Naive thymus-derived CD8-positive, alpha-beta T cell (primary cell): ENCODE measurements at places on chromosomes 12 and 14.

DNA sequence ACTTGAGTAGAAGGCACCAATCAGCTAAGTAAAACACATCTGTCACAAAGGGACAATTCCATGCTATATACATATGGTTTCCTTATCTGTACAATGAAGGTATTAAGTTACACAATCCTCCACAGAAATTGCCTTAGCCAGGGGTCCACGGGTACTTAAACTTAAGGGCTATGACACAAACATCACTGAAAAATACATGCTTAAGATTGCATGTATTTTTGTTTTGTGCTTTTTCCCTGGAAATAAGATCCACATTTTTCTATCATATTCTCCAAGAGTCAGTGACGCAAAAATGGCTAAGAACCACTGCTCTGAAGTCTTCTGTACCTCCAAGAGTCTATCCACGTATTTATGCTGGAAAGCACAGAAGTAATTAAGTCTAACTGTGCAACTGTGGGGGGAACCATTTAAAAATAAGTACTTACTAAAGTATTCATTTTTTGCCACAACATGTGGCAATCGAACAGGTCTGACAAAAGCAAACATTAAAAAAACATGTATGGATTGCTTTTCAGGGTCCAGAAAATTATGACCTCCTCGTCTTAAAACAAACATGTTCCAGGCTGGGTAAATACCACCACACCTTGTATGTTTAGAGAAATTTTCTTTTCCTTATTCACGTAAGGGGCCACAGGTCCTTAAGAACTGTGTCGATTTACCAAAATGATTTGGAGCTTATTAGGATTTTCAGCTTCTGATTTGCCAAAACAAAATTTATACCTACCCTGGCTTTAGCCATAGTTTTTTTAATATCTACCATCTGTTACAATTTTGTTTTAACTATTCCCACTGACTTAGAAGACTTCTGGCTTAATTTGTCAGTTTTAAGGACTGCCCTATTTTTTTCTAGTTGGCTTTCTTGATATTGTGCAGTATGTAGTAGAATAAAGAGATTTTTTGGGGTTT is 2.8 kb downstream of the SLC38A2 start:
- no peak for DNase-seq

DNA sequence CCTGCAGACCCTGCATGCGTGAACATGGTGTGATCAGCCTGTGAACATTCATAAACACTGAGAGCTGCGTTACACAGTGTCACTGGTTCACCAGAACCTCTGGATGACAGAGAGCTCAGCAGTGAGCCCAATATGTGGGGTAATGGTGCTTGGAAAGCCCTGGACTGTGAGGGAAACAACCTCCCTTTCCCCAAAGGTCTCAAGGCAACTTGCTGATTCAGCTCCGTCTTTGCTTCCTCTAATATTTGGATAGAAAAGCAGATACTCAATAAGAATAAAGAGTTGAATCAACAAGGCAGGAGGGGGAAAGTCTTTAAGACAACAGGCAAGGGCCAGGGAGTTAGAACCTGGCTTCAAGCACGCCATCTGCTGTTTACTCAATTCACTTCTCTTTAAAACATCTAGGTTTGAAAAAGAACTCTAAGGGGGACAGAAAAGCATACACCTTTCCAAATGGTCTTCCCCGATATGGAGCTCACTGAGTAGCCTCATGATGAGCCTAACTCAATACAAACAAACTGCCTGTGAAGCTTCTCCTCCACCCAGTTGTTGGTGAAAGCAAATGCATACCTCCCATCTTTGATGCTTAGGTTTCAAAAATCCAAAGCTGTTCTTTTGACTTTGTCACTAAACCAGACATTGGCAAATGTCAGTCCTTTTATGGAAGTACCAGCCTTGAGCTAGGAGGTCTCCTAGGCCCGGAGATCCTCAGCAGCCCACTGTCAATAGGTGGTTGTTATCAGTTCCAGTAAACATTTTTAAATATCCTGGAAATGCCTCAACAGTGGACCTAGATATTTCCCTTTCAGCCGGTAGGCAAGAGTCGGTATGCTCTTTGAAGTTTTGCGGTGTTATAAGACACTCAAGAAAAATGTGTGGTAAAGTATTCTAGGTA is 76.1 kb downstream of the SAMD4A start:
- peak; percentile 27 for DNase-seq

GRCh38 chr12:69068448-69068847 is 135.5 kb upstream of the CPM start:
- no peak for DNase-seq

DNA sequence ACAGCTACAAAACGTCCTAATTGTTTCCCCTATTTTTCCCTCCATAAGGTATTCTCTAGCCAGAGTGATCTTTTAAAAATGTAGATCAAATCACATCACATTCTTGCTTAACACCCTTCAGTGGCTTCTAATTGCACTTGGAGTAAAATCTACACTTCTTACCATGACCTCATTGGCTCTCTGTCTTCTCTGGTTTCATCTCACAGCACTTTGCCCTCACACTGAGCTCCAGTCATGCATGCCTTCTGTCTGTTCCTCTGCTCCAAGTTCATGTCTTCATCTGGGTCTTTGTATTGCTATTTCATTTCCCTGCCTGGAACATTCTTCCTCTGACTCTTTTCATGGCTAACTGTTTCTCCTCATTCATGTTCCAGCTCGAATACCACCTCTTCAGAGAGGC is 220.4 kb upstream of the GARIN6 start:
- DNase-seq: no peak

DNA sequence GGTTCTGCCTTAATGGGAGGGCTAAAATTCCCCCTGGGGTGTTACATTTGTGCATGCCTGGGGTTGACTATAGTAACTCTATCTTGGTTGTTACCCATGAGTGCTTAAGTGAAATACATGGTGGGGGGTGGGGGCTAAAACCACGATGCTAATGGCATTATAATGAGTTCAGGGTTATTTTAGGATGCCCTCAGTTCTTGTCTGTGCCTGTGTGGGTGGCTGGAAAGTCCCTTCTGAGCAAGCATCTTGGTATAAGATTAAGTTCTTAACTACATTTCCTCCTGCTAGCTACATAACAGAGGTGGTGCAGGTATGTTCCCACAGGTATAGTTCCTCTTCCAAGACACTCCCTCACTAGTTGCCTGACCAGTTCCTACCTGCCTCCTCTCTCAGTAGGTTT is 822.3 kb downstream of the LRFN5 start:
- no peak for DNase-seq

GRCh38 chr14:62185078-62185477 is 422.9 kb downstream of the SNAPC1 start:
- DNase-seq: no peak

DNA sequence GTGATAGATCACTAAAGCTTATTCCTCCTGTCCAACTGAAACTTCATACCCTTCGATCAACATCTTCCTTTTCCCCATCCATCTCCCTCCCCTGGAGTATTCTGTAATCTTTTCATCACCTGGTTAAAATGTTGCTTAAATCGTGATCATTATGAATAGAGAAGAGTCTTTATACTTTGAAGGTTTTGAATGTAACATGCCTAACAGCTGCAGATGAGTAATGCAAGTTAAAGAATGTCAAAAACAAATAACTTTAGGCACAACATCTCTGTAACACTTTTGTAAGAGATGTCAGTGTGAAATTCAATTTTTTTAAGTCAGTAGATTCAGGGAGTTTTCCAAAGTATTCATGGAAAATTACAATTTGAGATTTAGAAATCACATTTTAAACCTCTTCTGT is 25.0 kb downstream of the RXYLT1 start:
- no peak for DNase-seq

DNA sequence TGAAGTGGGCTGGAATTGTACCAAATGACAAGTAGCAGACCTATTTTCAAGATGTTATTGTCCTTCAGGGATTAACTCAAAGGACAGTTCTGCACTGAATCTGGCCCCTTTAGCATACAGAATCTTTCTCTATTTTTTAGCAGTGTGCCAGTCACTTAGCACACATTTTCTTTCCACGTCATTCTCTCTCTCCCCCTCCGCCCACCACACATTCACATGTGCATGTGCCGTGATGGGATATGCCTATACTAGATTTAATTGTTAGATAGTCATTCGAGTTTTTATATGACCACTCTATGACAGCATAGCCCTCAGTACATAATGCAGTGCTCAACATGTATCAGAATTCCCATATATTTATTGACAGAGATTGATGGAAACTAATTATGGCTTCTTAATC is 129.1 kb downstream of the KCNC2 start:
- no peak for DNase-seq

- no peak for DNase-seq
Measured at GRCh38 chr14:35281341-35281740, 10.8 kb upstream of the PSMA6 start.

DNA sequence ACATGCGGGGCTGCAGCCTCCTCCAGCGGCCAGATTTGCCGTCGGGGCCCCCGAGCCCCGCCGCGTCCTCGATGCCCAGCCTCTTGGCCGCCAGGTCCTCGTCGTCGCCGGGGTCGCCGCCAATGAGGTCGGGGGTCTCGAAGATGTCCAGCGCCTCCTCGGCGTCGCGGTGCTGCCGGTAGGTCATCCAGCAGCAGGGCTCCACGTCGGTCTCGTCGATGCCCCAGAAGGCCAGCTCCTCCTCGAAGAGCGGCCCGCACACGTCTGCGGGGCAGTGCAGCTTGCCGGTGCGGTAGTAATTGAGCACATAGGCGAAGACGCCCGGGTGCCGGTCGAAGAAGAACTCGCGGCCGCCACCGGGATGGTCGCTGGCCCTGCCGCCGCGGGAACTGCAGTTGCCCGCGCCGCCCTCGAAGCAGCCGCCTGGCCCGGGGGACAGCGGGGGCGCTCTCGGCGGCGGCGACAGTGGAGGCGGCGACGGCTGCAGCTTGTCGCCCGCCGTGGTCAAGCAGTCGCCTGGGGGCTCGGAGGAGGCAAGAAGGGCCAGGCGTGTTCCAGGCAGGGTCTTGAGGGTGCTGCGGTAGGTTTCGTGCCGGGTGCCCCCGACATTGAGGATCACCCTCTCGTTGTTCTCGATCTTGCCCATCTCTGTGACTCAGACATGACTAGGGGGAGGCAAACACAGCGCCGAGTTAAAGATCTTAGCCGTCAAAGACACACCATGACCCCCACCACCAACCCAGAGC is 2.1 kb downstream of the KCNC2 start:
- DNase-seq: no peak

DNA sequence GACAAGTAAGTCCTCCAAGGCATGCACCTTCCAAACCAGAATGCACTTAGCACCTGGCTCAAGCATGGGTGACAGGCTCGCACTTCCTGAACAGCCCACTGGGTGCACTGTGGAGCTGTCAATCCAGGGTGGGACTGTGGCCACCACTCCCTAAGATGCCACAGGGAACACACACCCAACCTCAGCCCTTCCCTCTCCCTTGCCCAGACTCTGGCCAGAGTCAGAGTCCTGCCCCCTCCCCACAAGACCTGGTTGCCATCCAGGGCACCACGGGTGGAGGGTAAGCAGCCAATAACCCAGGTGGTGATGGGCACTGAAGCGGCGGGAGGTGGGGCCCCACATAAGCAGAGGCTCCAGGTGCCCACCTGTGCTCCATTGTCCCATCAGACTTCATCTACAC is 160.6 kb downstream of the MYRFL start:
- DNase-seq: no peak

DNA sequence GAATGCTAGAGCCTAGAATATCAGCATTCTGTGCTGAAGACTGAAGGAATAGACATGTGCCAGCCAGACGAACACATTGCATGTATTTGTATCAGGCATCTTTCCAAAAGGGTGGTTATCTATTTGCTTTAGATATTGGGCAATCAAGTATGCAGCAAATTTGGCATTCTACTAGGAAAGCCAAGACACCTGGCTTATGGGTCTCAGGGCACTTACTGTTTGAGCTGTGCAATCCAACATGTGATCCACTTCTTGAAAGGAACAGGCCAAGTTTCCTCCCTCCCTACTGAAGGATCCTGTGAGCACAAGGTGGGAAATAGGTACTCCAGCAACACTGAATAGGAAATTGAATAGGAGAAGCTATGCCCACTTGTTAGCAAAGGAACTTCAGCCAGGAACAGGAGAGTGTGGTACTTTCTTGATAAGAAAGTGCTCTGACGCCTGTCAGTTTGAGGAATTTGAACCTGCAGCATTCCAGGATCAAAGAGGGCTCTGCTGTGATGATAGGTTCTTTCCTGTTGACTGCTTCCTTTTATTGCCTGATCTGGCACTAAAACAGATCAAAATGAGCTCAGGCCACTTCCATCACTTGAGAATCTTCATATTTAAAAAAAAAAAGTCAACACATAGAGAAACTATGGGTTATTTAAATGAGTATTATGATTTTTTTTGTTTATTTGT is 20.6 kb downstream of the OR6S1 start:
- no peak for DNase-seq

DNA sequence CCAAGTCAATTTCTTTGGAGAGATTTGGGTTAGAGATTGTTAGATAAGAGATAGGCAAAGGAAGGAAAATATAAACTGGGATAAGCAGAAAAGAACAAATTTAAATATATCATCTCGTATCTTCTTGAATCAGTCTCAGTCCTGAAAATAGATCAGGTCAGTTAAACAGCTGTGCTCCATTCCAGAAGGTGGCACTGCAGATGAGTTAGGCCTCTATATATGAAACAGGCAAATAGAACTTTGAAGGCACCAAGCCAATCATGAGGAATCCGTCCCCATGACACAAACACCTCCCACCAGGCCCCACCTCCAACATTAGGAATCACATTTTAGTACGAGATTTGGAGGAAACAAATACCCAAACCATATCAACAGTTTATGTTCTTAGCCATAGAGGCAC is 605.5 kb upstream of the USP15 start:
- DNase-seq: no peak
